ENCODE measurements at places on chromosomes 5 and 9. TPM values are rescaled to one million over a fixed set of nuclear protein-coding genes. Genes with fewer than 3 reads are reported as not detected.

Gene SH3PXD2B
- 13.7 TPM for total RNA-seq

Gene UNC5A
- 0.46 TPM for total RNA-seq

Gene GABBR2
- 0.15 TPM for total RNA-seq

Gene PHF2
- 14.4 TPM for total RNA-seq

Gene MELK
- 78.4 TPM for total RNA-seq

Gene PLAC8L1
- 0.26 TPM for total RNA-seq

Gene SLC6A18
- total RNA-seq = not detected

Gene KYAT1
- 9.6 TPM for total RNA-seq

Gene CDC20B
- total RNA-seq = 0.09 TPM

Gene SET
- 421 TPM for total RNA-seq

Gene C5orf46
- total RNA-seq = not detected

Gene OTP
- total RNA-seq = 0.13 TPM
